Right ventricle myocardium inferior (tissue), 1 donor: ENCODE measurements at places on chromosomes 1 and 21.

DNA sequence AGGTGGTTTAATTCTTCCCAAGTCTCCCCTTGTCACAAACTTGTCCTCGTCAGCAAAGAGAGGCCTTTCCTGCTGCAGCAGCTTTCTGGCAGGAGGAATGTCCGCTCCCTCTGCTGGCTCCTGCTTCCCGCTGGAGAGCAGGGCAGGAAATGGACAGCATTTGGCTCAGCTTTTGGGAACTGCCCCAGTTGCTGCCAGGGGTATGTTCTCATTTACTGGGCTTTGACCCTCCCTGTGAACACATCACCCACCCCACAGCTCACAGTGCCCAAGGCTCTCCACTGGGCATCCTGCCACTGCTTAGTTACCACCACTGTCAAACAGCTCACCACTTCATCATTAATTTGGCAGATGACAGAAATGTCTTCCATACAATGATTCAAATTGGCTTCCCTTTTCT, 75.4 kb downstream of the MRPL37 start:
- DNase-seq, result peak; percentile 77

GRCh38 chr1:241551759-241552638, 19.8 kb downstream of the KMO start:
- peak; percentile 87 for DNase-seq

DNA sequence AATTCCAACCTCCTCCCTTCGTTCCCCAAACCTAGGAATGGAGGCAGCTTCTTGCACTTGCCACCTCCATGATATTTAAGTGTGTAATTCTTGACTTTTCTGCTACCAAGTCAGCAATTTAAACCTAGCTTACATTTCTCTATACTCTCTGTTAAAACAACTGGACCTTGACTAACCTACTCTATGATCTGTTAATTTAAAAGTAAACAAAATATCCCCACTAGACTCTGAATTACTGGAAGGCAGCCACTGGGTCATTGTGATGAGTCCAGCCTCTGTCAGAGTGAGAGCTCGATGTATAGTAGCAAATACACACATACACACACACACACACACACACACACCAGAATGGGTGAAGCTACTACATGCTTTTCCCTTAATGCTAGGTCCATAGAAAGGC, 40.0 kb upstream of the DHCR24 start:
- DNase-seq, result no peak

DNA sequence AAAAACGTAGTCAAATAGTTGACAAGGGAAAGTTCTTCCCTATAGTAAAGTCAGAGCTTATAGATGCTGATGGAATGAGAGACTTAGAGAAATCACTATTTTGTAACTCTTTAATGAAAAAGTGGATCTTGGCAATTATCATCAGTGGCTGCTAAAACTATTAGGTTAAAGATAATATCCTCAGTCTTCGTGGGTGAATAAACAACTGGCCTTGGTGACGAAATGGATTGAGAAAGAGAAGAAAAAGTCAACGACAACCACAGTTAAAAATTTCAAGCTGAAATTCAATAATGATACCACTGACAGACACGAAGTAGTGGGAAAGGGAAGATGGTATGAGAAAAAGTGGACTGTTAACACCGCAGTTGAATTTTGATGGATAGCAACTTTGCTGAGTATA, 90.0 kb upstream of the GNG4 start:
- DNase-seq, result no peak

DNA sequence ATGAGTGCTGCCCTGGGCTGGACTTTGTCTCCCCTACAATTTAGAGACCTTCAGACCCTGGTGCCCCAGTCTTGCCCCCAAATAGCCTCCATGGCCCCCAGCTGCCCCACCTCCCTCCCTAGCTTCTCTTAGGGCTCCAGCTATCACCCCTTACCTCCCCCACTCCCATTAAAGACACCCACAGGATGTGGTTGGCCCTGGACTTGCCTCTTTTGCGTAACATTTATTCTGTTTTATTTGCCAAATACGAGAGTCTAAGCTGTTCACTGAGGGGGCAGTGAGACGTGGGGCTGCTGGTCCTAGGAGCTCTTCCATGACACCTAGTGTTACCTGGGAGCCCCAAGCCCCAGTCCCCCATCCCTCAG, 4.5 kb downstream of the ZC3H12A start:
- DNase-seq, result peak; percentile 47

- DNase-seq, result no peak
Observed at GRCh38 chr1:10980841-10981727, 31.4 kb upstream of the TARDBP start.

GRCh38 chr1:91759076-91759475, 126.9 kb downstream of the TGFBR3 start:
- no peak for DNase-seq

GRCh38 chr1:85203573-85204171, 2.9 kb upstream of the SYDE2 start:
- DNase-seq, result no peak

GRCh38 chr1:213457733-213458132, 406.7 kb downstream of the RPS6KC1 start:
- DNase-seq, result no peak

DNA sequence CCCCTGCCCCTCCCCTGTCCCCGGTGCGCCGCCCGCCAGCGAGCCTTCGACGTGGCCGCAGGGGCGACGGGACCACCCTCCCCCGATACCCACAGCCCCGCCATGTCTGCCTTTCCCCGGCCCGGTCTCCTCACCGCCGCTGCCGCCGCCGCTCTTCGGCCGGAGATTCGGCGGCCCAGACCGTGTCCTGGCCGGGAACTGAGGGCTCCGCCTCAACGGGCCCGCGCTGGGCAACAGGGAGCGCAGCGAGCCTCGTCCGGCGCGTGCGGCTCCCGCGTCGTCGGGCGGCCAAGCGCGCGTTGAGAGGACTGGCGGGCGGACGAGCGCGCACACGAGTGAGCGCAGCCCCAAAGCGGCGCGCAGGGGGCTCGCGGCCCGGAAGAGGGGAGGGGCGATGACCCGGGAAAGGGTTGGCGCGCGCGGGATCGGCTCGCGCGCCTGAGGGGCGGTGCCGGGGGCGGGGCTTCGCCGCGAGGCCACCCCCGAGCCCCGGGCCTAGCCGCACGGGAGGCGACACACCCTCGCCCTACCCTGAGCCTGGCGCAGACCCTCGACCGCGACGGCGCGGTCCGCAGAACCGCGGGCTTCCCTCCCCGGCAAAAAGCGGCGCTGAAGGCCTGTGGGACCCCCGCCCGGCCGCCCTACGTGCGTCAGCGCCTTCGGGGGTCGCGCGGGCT, at the start of gene BTG3:
TSS of gene BTG3 (minus strand) at position 337 of the 677 bp plus-strand sequence. CDS start 3,757 bp downstream, outside the sequence.
- peak; percentile 89 for DNase-seq

DNA sequence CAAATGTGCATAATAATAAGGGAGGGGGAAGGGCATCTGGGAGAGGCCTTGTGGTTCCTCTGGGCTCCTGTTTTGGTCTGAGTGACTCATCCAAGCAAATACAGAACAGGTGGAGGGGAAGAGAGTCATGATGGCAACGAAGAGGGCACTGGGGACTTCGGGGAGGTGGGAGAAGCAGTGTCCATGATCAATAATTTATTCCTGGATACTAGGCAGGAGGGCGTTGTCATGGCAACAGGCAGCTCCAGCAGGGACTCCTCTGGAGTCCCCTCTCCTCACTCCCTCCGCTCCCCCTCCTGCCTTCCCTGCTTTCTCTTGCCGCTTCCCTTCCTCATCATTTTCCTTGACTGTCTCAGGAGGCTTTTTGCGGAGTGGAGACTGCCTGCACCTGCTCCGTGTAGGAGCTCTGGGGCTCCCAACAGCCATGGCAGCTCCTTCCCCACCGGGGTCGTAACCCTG, 12.3 kb upstream of the NFASC start:
- DNase-seq, result no peak

DNA sequence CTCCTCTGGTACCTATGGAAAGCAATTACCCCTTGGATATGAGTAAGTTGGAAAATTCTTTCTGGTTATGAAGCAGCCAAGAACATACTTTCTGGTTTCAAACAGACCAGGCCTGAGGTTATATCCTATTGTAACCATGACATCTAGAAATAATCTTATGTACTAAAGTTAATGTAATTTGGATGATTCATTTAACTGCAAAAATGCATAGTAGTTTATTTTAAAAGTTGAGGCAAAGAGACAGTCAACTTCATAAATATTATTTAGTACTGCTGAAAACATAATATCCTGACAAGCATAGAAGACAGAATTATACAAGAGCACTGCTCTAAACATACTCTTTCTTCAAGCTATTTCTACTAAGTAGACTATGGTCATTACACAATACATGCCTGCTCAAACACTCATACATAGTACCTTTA, 25.5 kb downstream of the ODF2L start:
- no peak for DNase-seq

DNA sequence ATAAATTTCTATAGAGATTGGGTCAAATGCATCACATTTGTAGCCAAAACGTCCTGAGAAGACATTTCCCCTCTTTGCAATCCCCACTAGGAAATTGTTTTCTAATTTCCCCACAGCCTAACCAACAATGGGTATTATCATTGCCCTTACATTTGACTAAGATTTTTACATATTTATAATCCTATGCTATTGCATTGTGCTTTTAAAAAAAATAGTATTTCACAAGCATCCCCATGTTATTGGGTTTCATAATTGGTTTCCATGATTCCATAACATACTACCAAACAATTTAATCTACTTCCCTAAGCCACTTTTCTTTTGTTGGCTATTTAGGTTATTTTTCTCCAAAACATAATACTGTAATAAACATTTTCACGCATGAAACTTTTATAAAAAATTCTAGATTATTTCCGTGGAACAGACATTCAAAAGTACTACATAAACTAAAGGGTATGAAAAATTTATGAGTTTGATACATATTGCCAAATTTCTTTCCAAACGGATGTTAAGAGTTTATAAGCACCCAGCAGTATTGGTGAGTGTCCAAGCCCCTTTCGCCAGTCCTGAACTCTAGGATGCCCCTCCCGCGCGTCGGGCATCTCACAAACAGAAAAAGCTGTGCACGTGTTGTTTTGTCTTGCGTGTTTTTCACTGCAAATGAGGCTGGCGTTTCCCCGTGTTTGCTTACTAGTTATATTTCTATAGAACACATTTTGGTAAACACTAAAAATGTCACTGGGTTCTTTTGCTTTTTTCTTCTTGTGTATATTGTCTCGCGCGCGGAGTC, 2.0 kb upstream of the LHX4 start:
- DNase-seq, result no peak

DNA sequence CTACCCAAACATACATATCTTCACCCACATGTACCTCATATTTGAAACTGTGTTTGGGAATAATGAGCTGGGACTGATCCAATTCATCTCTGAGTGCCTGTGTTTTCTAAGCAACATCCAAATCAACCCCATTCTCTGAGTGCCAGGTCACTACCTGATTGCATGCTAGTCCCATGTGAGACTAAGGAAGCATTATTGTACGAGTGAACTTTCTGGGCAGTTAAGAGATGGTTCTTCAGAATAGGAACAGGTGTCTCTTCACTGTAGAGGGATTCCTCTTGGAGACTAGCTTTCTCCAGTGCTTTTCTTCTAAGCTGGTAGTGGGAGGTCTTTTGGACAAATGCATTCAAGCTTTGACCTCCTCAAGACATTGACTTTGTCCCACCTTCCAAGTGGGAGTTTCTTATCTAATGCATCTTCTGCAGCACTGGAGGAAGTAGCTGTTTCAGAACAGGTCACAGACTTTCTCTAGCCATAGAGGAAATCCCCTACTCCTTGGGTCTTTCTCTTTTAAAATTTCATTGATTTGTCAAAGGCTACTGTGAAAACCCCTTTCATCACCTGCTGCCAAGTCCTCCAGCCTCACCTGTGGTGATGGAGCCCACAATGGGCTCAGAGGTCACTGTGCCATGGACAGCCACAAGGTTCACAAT, 172.0 kb upstream of the KIAA0040 start:
- DNase-seq, result no peak

DNA sequence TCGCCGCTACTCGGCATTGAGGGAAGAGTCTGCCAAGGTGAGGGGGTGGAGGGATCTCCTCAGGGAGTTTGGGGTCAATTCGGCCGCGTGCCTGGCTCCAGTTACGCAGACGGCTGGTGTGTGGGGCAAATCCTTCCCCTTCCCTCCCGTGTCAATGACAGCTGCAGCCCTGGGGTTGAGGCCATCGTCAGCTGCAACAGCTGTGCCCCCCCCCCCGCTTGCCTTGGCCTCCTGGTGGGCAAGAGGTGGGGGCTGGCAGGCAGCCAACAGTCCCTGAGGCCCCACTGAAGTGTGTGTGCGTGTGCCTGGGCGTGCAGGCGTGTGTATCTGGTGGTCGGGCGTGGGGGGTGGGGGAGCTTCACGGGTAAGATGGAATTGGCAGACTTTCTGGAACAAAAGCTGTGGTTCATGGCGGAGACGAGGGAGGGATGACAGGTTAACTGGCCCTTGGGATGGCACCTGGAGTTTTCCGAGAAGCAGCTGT, 25.6 kb downstream of the PPFIA4 start:
- no peak for DNase-seq

DNA sequence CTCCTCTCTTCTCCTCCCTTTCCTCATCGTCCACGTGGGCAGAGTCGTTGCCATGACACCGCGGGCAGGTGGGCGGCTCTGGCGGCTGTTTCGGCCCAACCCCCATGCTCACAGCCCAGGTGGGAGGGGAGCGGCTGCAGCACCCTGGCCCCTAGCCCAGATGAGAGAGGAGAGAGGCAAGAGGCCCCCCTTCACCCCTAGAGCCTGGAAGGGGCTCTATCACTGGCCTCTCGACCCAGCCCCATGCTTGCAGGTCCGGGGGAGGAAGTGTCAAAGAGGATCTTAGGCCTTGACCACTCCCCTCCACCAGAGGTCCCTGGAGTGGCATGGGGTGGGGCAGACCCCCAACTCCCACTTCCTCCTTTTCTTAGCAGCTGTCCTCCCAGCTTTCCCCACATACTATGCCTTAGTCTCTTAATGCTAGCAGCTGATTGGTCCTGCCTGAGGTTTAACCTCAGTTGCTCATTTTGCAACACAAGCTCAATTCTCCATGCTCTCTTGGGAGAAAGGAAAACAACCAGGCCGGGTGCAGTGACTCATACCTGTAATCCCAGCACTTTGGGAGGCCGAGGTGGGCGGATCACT, 10.4 kb downstream of the DLGAP3 start:
- no peak for DNase-seq

- DNase-seq, result no peak
Observed at GRCh38 chr1:79069828-79070227, 63.3 kb upstream of the ADGRL4 start.

- DNase-seq, result no peak
Observed at GRCh38 chr21:37688952-37689659, 227.2 kb downstream of the KCNJ6 start.

- DNase-seq, result no peak
Observed at GRCh38 chr1:163367721-163368120, 46.0 kb downstream of the NUF2 start.

DNA sequence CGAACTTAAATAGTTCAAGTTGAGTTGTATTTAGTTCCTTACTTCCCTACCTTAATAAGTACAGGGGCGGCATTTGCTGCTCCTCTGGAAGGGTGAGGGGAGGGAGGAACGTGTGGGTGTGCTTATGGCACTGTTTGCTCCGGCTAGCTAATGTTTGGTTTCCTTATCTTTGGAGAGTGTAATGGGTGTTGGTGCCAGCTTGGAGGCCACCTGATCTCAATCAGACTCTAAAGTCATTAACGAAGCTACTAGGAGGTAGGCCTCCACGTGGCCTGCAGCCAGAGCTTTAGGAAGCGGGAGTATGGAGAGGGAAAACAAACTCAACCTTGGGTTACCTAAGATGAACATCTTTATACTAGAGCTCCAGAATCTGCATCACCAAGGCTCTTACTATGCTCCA, 43.0 kb upstream of the RAP1A start:
- no peak for DNase-seq

GRCh38 chr1:160466961-160467360, 56.1 kb downstream of the SLAMF6 start:
- no peak for DNase-seq

- no peak for DNase-seq
Observed at GRCh38 chr1:98086796-98087441, 166.1 kb upstream of the DPYD start.
